ENCODE measurements at places on chromosomes 1 and 21. TPM values are rescaled to one million over a fixed set of nuclear protein-coding genes. Genes with fewer than 3 reads are reported as not detected.

FAM72B gene
- not detected for total RNA-seq

PYHIN1 gene
- 0.47 TPM for total RNA-seq

KCNE1 gene
- 0.75 TPM for total RNA-seq

DNA sequence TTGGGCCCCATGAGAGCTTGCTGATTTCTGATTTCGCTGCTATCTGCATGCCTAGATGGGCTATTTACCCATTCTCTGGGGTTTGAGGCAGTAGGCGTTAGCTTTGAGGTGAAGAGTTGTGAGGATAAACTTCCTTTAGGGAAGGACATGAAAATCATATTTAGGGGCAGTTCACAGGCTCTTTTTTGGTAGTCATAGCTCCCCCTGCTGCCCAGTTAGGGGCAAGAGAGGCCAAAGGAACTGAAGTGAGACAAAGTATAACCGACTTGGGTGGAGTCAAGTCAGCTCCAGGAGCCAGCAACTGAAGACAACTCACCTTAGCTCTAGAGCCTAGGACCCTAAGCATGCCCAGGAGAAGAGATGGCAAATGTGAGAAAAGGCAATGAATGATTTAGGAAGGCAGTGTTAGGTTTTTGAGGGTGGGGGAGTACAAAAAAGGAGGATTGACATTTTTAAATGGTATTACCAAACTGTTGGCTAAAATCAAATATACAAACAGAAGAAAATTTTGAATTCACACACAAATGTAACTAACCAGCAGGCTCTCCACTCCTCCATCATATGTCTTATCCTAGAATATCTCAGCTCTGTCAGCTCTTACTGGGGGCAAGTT, 625.2 kb downstream of the LMO4 start:
- DNase-seq: no peak

ADAMTSL4 gene
- 2.6 TPM for total RNA-seq

SLC9C2 gene
- 0.28 TPM for total RNA-seq

DNA sequence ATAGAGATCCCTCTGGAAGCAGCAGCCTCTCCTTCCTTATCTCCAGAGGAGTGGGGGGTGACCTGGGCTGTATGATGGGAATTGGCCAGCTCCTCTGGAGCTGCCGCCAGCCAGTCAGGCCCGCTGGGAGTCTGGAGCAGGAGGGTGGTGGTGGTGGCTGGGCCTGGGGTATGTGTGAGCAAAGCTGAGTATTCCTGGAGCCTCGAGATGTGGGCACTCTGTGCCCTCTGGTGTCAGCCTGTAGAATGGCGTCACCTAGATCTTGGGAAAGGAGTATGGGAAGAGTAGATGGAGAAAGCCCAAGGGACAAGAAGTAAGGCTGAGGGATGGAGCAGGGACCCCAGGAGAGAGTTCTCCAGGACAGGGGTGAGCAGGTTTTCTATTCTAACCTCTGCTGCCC, 16.0 kb downstream of the VANGL2 start:
- no peak for DNase-seq

GRCh38 chr1:207938016-207938415, 27.1 kb upstream of the CD34 start:
- DNase-seq: peak; percentile 22

DNA sequence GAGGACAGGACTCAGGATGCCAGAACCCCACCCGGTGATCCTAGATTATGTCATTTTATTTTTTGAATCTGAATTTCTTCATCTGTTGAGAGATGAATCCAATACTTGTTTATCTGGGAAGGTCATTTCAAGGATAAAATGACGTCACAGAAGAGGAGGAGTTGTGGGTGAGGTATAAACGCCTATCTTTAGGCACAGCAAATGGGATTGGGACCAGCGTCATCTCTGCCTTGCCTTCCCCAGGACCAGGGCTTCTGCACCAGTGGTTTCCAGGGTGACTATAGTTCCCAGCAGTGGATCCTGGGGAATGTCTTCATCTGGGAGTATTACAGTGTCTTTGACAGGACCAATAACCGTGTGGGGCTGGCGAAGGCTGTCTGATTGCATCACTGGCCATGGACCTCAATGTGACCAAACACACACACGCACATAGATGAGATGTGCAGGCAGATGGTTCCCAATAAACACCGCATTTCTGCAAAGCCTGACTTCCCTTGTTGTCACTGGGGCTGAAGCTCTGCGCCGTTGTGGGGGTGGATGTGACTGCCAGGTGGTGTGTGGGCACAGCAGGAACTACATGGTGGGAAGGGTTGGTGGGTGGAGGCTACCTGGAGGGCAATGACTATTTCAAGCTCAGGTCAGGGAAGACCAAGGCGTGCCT, 28.1 kb downstream of the KCNA10 start:
- DNase-seq: no peak

All from pancreas (tissue), 10 donors.